ENCODE measurements at places on chromosomes 3 and 15.

DNA sequence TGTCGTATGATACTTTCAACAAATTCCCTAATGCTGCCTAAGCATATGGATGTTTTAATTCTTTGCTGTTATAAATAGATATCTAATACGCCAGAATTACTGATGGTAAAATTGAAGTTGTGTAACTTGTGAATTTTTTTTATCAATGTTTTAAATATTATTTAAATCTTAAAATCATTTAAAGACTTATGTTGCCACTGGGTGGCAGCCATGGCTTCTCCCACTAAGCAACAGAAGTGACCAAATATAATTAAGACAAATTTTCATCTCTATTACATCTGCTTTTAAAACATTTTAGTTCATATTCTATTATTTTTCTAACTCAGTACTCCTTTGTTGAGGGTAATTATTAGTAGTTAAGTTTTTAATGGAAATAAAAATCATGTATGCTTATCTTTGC lies 8.1 kb upstream of the IL20RB start:
- DNase-seq, result no peak

GRCh38 chr15:93209690-93210445 lies 120.9 kb upstream of the RGMA start:
- DNase-seq, result no peak

GRCh38 chr3:28125342-28125741 lies 116.1 kb upstream of the CMC1 start:
- no peak for DNase-seq

- DNase-seq, result no peak
These were observed 97.4 kb downstream of the CBLB start for GRCh38 chr3:105771392-105771791.

DNA sequence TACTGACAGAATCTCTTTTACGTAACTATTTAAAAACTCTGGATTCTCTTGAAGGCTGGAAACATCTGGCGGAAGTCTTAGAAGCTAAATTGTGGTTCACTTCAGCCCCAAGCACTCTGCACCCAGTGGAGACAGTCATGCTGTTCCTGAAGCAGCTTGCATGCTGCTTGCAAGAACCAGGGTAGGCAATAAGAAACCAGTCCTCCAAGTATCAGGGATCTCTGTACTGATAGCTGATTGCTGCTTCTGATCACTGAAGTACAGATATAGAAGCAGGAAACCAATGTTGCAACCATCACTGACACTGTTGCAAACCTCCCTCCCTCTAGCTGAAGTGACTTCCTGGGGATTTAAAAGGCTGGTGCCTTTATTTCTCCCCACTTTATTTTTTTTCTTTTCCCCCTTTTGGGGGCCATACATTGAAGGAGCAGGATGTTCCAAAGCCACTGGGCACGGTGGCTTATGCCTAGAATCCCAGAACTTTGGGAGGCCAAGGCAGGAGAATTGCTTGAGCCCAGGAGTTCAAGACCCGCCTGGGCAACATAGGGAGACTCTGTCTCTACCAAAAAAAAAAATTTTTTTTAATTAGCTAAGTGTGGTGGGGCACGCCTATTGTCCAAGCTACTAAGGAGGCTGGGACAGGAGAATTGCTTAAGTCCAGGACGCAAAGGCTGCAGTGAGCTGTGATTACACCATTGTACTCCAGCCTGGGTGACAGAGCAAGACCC lies 15.3 kb downstream of the SPCS1 start:
- no peak for DNase-seq

DNA sequence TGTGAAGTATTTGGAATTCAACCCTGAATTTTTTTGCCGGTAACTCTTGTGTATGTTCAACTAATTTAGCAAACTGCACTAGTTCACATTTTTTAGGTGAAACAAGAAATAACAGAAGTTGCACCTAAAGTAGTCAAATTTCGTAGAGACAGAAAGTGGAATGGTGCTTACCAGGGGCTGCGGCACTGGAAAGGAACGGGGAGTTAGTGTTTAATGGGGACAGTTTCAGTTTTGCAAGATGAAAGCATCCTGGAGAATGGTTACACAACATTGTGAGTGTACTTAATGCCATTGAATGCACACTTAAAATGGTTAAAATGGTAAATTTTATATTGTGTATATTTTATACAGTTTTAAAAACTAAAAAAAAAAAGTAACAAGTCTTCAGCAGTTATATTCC lies 27.4 kb downstream of the PPARG start:
- no peak for DNase-seq

- DNase-seq, result no peak
These were observed 522.1 kb upstream of the TGFBR2 start for GRCh38 chr3:30084316-30084715.

Data from right hindlimb (tissue), 1 donor.